Activated effector memory CD4-positive, alpha-beta T cell treated with anti-CD3 and anti-CD28 coated beads, Interleukin-2, amount 50 U/mL, for 16 hours (primary cell): ENCODE measurements at places on chromosomes 4 and X.

DNA sequence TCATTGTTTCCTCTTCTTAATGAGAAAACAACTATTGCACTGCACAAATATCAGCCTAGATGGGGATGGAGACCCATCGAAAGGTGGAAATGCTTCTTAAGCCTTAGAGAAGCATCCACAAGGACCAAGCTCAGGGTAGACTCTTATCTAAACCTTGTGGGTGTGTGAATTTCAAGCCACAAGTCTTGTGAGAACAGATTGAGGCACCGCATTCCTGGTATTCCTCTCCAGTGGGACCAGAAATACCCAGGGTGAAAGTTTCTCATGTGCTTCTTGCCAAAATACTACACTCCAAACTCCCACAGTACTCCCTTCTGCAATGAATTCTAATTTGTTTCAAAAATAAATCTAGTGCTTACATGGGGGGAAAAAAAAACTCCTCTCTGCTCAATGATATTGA, 375.6 kb downstream of the PDGFC start:
- DNase-seq, result no peak

GRCh38 chr4:101825953-101826352, 35.4 kb downstream of the BANK1 start:
- DNase-seq, result no peak

GRCh38 chr4:40617872-40618271, 11.8 kb downstream of the RBM47 start:
- DNase-seq, result no peak

DNA sequence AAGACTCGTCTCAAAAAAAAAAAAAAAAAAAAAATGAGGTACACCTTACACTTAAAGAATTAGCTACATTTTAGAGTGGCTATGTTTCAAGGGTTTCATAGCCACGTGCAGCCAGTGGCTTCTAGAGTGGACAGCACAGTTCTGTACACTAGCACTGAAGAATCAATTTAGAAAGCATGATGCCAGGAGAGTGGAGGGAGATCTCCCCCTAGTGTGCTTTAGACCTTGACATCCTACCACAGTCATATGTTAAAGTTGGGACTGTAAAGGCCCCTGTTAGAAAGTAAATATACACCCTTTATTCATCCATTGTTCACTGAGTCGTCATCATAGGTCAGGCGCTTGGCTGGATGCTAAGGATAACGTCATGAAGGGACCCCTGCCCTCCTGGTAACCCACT, 179.4 kb downstream of the QDPR start:
- DNase-seq, result no peak

GRCh38 chrX:69493193-69493592, 10.9 kb upstream of the NALF2 start:
- peak; percentile 66 for DNase-seq

DNA sequence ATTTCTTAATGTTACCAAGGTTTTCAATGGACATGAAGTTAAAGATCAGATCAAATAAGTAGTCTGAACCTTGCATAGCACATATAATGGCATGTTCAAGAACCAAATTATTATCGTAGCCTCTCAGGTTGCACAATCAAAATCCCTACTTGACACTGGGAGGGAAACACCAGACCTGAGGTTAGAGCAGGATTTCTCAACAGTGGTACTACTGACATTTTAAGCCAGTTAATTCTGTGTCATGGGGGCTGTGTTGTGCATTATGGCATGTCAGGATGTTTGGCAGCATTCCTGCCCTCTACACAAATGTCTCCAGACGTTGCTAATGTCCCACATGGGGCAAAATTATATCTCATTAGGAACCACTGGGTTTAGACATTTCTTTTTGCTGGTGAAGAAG, 20.8 kb downstream of the RLIM start:
- DNase-seq, result no peak

GRCh38 chrX:151912780-151913179, at the start of gene MAGEA4:
Gene MAGEA4, plus strand, starts transcription at chrX:151912889. Its CDS starts 10,776 bp downstream, at chrX:151923665.
- DNase-seq, result no peak

- no peak for DNase-seq
Observed at GRCh38 chr4:159201168-159201567, 98.3 kb downstream of the RAPGEF2 start.

GRCh38 chr4:127642169-127642568, 9.4 kb downstream of the INTU start:
- DNase-seq, result no peak

DNA sequence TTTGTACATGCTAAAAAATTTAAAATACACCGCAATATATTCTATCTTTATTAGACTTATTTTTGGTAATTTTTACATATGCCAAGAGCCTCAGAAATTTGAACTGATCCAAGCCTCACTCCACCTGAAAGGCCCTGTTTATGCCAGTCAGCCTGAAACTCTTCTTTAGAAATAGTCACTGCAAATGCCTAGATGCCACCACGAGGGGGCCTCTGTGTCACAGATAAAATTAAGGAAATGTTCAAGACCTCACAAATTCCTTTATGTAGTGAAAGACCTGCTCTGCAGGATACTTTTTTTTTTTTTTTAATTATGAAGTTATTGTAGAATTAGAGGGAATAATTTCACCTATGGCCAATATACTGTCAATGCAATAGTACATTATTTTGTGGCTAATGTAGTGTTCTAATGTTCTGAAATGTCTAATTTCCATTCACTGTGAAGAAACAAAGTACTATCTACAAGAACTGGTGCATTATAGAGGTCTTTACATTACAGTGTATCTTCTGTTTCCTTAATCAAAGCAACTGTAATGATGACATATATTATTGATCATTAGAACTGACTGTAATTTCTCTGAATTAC, 69.8 kb downstream of the DTHD1 start:
- peak; percentile 89 for DNase-seq

DNA sequence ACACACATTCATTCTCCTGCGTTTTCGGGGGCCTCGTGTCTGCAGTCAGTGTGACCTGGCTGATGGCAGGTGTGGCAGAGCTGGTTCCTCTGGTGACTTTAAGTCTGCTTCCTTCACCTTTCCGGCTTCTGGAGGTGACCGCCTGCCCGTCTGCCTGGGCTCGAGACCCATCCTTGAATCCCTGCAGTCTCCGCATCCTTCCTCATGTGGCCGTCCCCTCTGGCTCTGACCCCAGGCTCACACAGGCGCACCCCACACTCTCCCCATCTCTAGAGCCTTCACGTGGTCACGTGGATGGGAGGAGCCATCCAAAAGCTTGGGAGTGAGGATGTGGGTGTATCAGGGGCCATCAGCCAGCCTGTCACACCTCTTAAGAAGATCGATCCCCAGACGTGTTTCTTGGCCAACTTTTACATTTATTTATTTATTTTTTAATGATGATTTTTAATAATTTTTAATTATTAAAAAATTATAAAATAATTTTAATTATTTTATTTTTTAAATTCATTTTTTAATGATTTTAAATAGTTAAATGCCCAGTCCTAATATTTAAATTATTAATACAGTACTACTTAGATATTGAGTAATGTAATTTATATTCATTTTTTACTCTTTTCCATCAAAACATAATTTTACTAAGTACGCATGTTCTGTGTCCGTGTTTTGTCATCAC, 20.9 kb downstream of the RGS12 start:
- peak; percentile 25 for DNase-seq

DNA sequence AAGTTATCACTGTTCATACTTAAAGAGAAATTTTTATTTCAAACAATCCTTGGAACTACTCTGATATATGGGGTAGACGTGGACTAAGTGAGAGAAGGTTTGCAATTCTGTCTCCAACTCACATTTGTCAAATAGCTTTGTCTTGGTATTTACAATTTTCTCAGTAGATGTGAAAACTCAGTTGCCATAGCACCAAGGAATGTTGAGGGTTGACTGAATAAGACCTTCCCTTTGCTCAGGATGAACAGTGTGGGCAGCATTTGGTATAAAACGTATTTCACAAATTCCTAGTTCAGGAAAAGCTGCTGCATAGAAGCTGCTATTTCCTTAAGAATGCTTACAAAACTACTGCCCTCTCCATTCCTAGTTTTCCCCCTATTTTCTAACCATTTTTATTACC, 399.5 kb downstream of the NKX6-1 start:
- DNase-seq, result no peak

DNA sequence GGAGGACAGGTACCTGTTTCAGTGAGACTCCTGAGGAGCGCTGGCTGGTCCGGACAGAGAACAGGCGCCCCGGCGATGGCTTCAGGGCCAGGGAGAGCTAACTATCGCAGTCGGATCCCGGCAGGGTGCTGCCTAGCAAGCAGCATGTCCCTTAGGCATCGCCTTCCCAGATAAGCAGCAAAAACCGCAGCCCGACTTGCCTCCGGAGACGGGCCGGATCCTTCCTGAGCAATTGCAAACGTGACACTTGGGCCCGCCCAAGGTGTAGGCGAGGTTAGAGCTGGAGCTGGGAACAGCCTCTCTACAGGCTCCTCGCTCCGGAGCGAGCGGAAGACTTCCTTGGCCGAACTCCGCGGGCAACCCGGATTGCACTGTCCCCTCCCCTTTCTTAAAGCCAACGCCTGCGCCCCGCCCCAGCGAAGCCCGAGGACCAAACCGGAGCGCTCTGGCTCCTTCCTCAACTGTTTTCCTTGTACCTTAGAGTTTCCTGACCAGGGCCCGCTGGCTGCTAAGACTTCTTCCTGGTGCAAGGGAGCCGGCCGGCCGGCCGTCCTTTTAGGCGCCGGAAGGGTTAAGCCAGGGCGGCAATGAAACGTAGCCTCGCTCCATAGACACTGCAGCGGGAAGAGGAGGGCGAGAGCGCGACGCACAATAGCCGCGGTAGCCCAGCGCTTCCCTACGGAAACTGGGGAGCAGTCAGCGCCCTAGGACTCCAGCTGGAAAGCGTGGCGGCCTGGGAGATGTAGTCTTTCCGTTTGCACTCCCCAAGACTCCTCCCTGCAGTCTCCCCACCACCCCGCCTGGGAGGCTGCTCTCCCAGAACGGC, at the start of gene OPHN1:
Gene OPHN1, minus strand, starts transcription at position 341 of the 826 bp plus-strand sequence. CDS start 475 bp downstream, outside the sequence.
- peak; percentile 61 for DNase-seq

DNA sequence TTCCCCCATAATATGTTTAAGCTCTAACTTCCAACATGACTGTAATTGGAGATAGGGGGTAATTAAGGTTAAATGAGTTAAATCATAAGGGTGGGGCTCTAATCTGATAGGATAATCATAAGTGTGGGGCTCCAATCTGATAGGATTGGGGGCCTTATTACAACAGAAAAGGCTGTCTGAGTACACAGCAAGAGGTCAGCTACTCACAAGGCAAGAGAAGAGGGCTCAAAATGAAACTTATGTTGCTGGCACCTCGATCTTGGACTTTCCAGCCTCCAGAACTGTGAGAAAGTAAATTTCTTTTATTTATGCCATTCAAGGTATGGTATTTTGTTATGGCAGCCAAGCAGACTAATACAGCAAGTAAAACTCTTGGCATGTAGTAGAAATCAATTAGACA, 16.4 kb downstream of the SH2D1A start:
- no peak for DNase-seq

DNA sequence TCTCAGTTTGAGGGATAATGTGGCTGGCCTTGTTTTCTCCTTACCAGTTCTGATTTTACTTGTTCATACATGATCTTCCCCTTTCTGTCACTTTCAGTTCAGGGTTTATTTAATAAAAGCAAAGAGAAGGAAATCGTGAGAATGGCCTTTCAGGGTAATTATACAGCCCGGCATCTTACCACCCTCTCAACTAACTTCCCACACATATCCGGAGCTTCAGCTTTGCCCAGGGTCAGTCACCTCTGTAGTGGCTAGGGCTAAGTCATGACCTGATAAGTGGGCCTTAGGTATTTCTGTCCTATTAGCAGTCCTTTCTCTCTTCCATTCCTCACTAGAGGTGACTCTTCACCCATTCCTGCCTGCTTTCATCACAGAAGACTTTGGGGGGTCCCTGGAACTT, 15.8 kb downstream of the TRPC5 start:
- no peak for DNase-seq

DNA sequence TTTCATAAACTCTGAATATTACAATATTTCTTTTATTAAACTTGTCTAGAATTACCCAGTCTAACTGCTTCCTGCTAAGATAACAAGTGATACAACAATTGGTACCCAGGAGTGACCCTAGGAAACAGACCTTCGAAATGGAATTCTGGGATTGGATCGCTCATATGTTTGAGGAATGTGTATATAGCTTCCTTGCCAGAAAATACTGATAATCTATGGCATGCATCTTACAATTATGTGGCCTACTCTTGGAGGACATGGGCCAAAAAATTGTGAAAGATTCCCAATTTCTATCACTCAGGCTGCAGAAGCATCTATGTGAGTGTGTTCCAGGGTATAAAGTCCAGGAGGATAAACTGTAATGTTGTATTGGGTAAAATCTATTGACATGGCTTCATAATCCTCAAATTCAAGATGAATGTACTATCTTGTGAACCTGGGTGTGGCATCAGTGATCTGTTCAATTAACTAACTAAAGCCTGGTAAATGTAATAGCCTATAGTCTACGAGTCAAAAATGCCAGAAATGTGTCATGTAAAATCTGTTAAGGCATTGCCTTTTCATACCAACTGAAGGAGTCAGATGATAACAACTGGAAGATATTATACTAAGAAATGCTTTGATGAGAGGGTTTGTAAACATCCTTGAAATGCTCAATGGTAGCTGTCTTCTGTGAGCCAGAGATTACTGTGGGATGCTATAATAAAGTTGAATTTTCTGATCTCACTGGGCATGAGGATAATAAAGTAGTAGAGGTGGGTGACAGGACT, 1499.3 kb downstream of the PCDH7 start:
- no peak for DNase-seq

- no peak for DNase-seq
Observed at GRCh38 chr4:15021311-15021710, 19.0 kb downstream of the CPEB2 start.

DNA sequence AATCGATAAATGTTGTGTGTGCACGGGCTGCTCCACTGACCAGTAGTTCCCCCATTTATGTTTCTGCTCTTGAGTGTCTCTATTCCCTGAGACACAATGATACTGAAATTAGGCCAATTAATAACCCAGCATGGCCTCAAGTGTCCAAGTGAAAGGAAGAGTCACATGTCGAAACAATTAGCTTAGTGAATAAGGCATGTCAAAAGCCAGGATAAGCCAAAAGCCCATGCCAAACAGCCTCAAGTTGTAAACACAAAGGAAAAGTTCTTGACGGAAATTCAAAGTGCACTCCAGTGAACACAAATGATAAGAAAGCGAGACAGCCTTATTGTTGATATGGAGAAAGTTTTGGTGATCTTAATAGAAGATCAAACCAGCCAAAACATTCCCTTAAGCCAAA, 167.1 kb upstream of the C1QTNF7 start:
- DNase-seq, result no peak
